ENCODE measurements at places on chromosomes 3 and 15.

DNA sequence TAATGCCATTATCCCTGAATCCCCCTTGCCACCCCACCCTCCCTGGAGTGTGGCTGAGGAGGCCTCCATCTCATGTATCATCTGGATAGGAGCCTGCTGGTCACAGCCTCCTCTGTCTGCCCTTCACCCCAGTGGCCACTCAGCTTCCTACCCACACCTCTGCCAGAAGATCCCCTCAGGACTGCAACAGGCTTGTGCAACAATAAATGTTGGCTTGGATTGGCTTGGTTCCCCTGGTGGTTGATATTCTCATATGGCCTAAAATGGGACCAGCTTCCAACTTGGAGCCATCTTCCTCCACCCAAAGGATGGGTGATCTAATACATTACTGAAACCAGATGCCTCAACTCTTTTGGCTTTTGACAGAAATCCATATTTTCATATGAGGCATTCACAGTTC lies 34.9 kb downstream of the VIPR1 start:
- no peak for DNase-seq

- DNase-seq: no peak
Measured at GRCh38 chr15:72042054-72042453, 75.9 kb downstream of the MYO9A start.

- DNase-seq: no peak
Measured at GRCh38 chr3:50246517-50246954, 10.5 kb downstream of the GNAI2 start.

DNA sequence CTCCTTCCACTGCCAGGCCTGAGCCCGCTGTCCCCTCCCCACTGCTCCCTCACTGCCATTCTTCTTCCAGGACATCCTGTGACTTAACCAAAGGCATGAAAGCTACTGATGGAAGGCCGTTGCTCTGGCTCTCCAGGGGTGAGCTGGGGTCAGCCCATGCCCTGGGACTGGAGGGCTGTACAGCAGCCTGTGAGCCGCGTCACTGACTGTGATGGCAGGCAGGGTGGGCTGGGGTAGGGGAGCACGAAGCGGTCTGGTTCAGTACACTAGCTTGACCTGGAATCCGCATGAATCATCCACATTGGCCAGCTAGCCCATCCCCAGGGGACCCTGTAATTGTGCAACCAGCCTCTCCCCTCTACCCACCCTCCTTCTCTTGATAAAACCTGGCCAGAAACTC lies 30.8 kb downstream of the CORO2B start:
- DNase-seq: no peak

- DNase-seq: no peak
Measured at GRCh38 chr3:157785102-157785826, 282.0 kb upstream of the VEPH1 start.

DNA sequence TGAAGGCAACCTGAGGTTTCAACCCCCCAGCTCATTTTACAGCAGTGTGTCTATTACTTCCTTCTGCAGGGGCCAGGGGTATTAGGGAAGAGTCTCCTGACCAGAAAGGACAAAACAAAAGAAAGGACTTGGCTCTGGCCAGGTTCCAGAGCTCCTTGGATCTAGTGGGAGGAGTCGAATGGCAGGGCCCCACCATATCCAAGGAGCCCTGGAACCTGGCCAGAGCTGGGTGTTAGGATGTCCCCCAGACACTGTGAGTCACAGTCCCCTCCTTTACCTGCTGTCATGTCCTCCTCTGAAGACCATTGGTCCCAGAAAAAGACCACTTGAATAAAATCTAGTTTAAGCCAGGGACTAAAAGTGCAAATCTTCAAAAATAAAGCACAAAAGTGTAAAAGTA lies 113.2 kb downstream of the EEFSEC start:
- DNase-seq: peak; percentile 93

DNA sequence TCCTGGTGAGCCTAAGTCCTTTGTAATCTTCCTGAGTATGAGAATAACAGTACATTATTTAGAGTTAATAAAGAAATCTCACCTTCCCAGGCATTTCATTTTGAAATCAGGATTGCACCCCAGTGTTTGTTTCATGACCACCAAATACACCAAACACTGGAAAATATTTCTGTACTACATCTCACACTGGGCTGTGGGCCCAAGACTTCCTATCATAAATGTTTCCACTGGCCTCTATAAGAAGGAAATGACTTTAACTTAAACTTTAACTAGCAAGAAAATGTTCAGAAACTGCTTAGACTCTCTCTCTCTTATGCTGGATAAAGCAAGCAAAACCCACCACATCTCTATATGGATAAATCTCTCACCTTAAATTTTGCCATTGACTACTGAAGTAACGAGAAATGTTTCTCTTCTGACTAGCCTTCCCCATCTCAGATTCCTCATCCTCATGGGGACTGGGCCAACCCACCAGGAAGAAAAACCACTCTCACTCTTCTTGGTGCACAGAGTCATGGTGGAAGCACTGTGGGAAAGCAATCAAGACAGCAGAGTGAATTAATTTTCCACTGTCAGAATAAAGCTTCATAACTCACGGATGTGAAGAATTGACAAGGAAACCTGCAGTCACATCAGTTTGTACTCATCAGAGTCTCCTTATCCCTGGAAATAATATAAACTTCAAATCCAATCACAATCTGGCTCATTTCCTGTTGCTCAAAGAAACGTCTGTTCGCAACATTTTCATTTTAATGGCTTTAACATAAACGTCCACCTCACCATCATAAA lies 859.6 kb downstream of the EPHA3 start:
- DNase-seq: no peak

- DNase-seq: no peak
Measured at GRCh38 chr3:62462104-62462762, 88.9 kb upstream of the FEZF2 start.

- DNase-seq: no peak
Measured at GRCh38 chr3:17151598-17152373, 267.0 kb downstream of the PLCL2 start.

DNA sequence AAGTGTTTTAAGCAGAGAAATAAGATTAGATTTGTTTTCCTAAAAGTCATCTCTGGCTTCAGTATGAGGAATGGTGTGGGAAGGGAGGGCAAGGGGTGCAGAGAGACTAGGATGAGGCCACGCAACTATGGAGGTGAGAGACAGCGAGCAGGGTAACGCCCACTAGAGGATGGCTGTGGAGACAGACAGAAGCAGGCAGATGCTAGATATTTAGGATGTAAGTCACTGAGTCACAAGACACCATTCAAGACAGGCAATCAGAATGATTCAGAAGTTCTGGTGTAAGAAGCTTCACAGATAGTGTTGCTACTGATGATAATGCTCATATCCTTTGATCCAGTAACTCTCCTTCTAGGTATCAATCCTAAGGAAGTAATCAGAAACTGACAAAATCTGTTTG lies 19.1 kb downstream of the HSPBAP1 start:
- no peak for DNase-seq

- DNase-seq: peak; percentile 66
Measured at GRCh38 chr15:31977812-31978661, 52.3 kb upstream of the CHRNA7 start.

DNA sequence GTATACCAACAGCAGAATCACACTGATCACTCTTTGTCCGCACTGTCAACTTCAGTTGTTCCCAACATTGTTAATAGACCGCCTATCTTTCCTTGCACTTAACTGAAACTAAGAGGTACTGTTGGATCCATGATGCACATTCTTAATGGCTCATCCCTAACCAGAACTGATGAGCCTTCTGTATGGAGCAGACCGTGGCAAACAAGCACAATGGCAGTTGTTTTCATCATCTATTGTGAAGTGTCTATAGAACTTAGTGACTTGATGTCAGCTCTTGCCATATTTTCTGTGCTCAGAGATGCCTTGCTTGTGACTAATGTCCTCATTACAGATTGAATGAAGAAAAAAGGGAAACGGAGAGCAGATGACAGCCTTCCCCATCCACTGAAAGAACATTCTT lies 347.4 kb downstream of the NLGN1 start:
- no peak for DNase-seq

DNA sequence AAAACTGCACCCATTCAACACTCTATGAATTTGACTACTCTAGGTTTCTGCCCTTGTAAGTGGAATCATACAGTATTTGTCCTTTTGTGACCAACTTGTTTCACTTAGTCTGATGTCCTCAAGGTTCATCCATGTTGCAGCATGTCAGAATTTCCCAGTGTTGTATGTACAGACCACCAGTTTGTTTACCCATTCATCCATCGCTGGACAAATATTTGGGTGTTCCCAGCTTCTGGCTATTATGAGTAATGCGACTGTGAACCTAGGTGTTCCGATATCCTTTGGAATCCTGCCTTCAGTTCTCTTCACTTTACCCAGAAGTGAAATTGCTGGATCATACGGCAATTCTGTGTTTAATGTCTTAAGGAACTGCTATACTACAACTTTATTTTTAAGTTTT lies 12.6 kb downstream of the RPL32 start:
- DNase-seq: no peak

DNA sequence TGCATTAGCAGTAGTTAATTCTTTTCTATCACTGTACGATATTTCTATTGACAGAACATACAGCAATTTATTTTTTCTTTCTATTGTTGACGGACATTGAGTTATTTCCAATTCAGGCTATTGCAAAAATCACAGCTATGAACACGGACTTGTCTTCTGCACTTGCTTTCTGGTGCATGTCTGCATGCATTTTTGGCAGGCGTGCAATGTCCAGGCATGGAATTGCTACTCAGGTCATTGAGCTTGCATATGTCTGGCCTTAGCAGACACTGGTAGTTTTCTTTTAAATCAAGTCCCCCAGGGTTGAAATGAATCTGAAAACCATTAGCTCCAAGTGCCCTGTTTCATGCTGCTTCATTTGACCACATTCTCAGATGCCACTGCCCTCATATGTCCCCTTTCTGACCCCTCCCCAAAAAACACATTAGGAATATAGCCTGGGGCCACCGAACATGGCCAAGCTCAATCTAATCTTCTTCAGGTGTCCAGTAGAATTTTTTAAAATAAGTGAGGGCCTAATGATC lies 72.8 kb downstream of the LRIG1 start:
- no peak for DNase-seq

DNA sequence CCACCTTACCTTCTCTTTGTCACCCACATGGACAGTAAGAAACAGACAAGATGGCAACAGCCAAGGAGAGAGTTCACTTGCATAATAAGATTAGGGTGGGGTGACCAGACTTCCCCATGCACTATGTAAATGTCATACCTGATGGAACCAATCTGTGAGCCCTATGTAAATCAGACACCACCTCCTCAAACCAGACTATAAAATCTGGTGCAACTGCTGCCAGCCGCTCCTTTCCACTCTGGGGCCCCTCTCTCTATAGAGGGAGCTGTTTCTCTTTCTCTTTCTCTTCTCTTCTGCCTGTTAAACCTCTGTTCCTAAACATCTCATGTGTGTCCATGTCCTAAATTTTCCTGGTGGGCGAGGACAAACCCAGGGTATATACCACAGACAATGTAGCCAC lies 405.5 kb upstream of the CNTN4 start:
- DNase-seq: no peak

GRCh38 chr3:172987273-172987672 lies 153.8 kb downstream of the SPATA16 start:
- DNase-seq: peak; percentile 12

GRCh38 chr3:138356730-138357405 lies 8.5 kb downstream of the MRAS start:
- DNase-seq: peak; percentile 66

- DNase-seq: no peak
Measured at GRCh38 chr3:49902511-49903345, 945 bp downstream of the MST1R start.

GRCh38 chr3:58492494-58492905 lies 604 bp downstream of the KCTD6 start:
- DNase-seq: no peak

DNA sequence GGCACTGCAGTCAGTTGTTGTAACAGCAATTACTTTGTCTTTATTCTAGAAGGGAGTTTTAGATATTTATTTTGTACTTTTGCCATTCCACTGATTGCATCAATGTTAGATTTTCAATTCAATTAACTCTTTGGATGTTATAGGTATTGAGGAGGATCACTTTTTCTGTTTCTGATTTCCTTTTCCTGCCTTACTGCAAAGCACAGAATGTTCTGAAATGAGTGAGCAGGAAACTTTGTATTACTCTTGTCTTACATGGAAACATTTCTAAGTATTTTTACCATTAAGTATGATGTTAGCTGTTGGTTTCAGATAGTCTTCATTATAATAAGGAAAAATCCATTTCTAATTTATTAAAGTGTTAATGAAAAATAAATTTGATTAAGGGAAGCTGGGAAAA lies 80.5 kb downstream of the OSBPL10 start:
- no peak for DNase-seq
